ENCODE measurements at places on chromosomes 16 and 17.

- no peak for DNase-seq
Observed at GRCh38 chr17:3848229-3848835, 2.3 kb upstream of the NCBP3 start.

DNA sequence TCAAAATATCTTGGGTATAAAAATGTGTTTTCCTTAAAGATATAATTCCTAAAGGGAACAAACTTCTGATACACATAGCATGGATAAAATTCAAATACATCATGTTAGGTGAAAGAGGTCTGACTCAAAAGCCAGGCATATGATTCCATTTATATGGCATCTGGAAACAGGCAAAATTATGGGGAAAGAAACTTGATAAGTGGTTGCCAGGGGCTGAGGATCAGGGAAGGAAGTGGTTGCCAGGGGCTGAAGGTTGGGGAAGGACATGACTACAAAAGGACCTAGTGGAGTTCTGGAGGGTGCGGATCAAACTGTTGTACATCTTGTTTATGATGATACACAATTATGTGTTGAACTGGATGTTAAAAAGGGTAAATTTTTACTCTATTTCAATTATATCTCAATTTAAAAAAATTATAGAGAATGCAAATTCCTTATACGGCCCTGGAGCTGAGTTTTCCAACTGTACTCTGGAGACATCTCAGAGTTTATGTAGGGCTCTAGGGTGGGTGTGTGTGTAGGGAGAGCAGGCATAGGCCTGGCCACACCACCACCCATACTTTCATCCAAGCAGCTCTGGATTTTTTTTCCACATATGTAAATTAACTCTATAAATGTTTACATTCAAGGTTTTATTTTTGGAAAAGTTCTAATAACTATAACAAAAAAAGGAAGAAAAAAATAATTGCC is 55.0 kb downstream of the AMFR start:
- no peak for DNase-seq

- DNase-seq, result no peak
Observed at GRCh38 chr16:86215233-86215978, 294.9 kb upstream of the FOXF1 start.

DNA sequence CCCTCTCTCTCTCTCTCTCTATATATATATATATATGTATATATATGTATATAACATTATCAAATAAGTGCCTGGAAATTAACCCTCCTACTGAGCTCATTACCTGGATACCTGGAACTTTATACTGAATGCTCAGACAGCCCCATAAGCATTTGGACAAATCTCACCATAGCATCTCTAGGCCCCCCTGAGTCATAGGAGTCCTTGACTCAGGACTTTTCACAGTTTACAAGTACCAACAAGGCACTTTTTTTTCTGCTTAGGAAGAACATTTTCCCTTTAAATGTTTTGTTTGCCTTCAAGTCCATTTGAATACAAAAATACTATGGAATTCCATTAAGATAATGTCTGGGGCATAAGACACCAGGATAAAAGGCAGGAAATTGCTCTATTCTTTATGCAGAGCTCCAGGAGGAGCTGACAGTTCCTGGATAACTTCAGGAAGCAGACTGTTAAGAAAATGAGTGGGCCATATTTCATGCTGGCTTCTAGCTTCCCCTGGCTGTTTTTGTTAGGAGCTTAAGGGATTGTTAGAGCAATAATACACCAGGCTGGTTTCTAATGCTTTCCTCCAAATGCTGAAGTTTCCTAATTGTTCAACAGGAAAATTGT is 171.7 kb upstream of the ASIC2 start:
- no peak for DNase-seq

DNA sequence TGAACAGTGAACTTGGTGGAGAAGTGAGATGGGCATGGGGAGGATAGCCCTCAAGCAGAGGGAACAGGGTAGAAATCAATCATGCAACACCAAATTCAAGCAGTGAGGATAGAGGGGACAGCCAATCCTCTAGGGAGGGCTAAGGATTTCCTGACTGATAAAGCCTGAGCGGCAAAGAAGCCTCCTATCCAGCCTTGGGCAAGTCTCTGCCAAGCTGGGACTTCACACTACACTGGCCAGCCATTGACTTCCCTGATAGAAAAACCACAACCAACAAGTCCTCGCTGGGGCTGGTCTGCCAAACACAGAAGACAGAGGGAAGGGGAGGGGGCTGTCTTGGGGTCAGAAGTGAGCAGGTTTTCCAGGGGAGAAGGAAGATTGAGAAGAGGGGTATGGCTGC is 2.5 kb upstream of the FBXL19 start:
- DNase-seq, result no peak

DNA sequence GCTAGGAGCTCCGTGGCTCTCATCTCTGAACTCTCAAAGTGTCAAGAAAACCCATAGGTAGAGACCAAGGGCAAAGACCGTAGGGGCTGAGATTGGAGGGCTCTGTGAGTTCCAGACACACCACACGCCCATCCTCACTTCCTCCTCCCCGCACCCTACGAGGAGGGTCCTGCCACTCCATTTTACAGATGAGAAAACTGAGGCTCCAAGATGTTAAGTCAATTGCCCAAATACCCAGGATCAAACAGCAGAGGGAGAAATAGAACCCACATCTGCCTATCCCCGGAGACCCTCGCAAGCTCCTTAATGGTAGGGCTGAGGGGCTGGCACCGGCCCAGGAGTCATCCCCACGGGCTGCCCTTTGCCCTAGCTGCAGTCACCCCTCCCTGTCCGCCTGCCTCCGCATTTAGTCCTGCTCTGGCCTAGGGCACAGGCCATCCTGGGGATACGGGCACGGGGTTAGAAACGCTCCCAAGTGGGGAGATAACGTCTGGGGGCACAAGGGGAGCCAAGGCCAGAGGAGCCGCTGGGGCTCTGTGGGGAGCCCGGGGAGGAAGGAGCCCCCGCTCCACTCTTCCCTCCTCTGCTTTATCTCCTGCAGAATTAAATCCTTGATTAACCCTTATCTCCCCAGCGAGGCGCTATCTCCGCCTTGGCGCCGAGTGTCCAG is 54.1 kb upstream of the ZC3H18 start:
- DNase-seq, result no peak

DNA sequence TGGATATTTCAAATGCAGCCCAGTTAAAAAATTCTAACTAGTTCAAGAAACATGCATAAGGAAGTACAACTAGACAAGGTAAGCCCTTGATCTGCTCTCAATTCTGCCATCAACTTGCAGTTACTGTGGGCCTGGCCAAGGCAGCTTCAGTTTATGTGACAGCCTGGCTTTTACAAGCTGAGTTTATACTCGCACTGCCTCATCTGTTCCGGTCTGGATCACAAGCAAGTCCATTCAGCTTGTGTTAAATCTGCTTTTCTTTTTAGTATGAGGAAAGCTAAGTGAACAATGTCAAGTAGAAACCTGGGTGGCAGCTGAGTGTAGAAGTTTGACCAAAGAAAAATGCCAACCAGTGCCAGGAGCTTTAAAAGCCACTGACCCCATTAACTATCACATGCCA is 76.6 kb upstream of the CORO6 start:
- no peak for DNase-seq

DNA sequence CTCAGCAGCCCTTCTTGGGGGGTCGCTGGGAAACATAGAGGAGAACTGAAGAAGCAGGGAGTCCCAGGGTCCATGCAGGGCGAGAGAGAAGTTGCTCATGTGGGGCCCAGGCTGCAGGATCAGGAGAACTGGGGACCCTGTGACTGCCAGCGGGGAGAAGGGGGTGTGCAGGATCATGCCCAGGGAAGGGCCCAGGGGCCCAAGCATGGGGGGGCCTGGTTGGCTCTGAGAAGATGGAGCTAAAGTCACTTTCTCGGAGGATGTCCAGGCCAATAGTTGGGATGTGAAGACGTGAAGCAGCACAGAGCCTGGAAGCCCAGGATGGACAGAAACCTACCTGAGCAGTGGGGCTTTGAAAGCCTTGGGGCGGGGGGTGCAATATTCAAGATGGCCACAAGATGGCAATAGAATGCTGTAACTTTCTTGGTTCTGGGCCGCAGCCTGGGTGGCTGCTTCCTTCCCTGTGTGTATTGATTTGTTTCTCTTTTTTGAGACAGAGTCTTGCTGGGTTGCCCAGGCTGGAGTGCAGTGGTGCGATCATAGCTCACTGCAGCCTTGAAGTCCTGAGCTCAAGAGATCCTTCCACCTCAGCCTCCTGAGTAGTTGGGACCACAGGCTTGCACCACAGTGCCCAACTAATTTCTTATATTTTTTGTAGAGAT is 3.4 kb downstream of the STH start:
- DNase-seq, result peak; percentile 18

- DNase-seq, result no peak
Observed at GRCh38 chr16:4828567-4829321, 18.3 kb downstream of the GLYR1 start.

DNA sequence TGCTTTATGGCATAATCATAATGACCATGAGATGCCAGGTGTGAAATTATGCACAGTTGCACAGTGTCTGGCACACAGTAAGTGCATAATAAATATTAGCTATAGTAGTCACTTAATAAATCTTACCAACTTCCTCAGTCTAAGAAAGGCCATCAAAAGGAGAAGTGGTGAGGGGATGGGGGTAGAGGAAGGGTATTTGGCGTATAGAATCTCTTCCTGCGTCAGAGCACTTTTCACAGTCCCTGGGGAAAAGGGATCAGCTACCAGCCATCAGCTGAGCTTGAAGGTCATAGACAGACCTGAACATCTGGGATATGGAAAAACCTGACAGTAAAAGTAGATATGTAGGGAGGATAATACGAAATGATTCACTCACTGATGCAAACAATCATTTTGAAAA is 5.8 kb downstream of the CRHR1 start:
- no peak for DNase-seq

GRCh38 chr16:10897134-10897533 is 20.1 kb downstream of the CIITA start:
- DNase-seq, result no peak

DNA sequence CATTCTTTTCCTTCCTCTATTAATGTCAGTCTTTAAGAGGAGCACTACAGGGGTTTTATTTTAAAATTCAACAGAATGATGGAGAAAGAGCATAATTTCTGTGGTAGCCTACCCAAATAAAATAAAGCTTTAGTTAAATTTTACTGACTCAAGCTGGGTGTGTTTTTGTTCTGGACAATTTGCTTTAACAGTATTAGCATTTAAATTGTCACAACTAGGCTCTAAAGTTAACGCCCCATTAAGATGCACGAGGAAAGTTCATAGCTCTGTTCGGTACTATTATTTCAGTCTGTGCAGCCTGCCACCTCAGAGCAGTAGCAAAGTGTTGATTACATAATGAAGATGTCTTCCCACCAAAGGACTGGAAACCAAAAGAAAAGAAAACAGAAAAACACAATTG is 52.0 kb downstream of the CDK12 start:
- DNase-seq, result no peak

GRCh38 chr17:76408037-76408849 is 23.8 kb downstream of the SPHK1 start:
- DNase-seq, result no peak

GRCh38 chr17:68089881-68090280 is 54.3 kb downstream of the KPNA2 start:
- DNase-seq, result no peak

DNA sequence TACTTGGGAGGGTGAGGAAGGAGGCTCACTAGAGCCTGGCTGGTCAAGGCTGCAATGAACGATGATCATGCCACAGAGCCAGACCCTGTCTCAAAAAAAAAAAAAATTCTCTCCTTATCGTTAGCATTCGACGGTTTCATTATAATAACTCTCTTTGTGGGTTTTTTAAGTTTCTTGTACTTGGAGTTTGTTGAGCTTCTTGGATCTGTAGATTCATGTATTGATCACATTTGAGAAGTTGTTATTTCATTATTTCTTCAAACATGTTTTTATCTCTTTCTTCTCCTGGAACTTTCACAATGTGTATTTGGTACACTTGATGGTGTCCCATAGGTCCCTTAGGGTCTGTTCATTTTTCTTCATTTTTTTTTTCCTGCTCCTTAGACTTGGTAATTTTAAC is 16.8 kb upstream of the ABCA3 start:
- DNase-seq, result no peak

- DNase-seq, result no peak
Observed at GRCh38 chr17:40577611-40578065, 12.4 kb upstream of the CCR7 start.

- DNase-seq, result peak; percentile 10
Observed at GRCh38 chr17:1031711-1032110, 34.8 kb downstream of the TIMM22 start.

DNA sequence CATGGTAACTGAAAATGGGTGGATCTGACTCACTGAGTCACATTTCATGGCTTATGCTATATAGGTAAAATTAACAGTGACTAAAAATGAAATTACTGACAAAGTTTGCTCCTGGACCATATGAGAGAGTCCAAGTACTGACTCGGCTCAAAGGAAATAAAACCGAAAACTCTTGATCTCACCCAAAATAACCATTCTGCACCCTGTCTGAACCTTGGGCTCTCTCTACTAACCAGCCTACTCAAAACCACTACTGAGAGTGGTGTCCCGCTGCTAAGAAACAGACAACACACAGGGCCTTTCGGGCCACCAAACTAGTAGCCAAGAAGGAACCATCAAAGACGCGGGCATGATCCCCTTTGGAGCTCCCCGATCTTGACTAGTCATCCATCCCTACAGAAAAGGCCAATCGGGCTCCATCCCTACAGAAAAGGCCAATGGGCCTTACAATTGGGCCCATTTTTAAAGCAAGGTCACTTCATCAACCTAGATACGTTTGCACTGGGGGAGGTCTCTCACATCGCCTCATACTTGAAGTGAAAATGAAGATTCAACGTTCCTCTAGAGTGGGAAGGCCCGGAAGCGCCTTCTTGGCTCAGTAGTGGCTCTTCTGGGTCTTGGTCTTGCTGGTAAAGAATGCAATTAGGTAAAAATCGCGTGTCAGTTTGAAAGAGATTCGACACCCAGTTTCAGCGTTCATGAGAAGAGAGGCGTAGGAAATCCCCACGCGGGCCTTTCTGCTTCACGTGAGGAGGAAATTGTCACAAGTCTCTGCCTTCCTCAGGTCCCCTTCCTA is 720 bp upstream of the ZPBP2 start:
- no peak for DNase-seq

DNA sequence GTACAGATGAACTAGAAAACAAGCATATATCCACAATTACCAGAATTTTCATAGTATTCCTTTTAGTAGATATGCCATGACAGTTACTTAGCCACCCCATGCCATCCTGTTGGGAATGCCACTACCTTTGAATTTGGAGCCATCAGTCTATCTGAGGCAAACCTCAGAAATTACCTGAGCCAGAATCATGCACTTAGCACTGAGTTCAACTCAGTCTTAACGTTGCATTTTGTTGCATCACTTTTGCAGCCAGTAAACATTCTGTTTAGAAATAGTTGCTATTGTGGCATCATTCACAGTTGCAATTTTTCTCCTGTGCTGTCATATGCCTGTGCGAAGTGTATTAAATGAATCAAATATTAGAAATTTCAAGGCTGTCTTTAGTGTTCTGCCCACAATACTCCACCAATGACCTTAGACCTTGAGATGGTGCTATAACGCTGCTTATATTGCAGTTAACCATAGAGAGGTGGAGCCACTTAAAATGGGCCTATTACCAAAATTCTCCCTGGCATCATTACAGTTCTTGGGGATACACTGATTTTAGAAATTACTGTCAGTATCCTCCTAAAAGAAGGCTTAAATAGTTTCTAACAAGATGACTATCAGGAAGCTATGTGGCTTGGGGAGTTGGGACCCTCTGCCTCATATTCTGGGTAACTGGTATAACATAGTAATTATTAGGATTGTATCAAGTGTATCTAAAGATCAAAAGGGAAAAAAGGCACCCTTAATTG is 11.1 kb downstream of the PTRH2 start:
- no peak for DNase-seq

Data from AG09319 (cell line).